Retina (tissue), 1 donor: ENCODE measurements at places on chromosomes 1 and 21.

GRCh38 chr1:172704001-172704400 lies 45.1 kb downstream of the FASLG start:
- no peak for DNase-seq

- DNase-seq, result no peak
These were observed 41.6 kb upstream of the LRIG2 start for GRCh38 chr1:113031171-113031933.

- DNase-seq, result no peak
These were observed 119.3 kb upstream of the CDC42BPA start for GRCh38 chr1:227437495-227438008.

DNA sequence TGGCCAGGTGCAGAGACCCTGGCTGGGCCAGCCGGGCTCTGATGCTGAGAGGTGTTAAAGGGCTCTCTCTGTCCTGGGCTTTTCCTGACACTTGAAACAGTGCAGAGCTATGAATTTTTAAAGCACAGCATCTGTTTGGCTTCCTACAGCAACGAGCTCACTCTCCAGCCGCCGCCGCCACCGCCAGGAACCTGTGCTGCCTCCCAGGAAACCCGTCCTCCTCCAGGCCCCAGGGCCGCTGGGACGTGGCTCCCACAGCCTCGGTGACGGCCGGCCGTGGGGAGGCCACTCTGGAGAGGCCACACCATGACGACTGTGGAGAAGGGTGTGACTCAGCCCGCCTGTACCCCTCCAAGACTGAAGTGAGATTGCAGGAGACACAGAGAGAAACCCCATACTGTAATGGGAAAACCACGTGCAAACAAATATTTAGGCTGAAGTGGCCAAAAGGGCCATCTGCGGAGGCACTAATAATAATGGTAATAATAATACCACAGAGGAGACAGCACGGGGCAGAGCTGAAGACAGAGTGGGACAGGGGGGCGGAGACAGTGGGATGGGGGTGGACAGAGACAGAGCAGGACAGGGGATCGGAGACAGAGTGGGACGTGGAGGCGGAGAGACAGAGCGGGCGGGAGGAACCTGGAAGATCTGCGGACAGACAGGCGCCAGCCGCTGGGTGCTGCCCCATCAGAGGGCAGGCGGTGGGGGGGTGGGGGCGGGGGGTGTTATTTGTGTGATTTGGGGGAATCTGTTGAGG lies 139.2 kb downstream of the CASZ1 start:
- DNase-seq, result no peak

GRCh38 chr1:28642056-28642846 lies 616 bp downstream of the TAF12 start:
- no peak for DNase-seq

GRCh38 chr1:32198237-32199042 lies 2.0 kb upstream of the CCDC28B start:
- peak; percentile 21 for DNase-seq

- no peak for DNase-seq
These were observed 402.2 kb upstream of the RUNX1 start for GRCh38 chr21:35451276-35451675.

- DNase-seq, result no peak
These were observed 8.1 kb upstream of the SRM start for GRCh38 chr1:11067716-11068599.

GRCh38 chr1:11365744-11366387 lies 92.9 kb downstream of the UBIAD1 start:
- no peak for DNase-seq

GRCh38 chr1:204075139-204075521 lies 2.2 kb downstream of the SOX13 start:
- no peak for DNase-seq

DNA sequence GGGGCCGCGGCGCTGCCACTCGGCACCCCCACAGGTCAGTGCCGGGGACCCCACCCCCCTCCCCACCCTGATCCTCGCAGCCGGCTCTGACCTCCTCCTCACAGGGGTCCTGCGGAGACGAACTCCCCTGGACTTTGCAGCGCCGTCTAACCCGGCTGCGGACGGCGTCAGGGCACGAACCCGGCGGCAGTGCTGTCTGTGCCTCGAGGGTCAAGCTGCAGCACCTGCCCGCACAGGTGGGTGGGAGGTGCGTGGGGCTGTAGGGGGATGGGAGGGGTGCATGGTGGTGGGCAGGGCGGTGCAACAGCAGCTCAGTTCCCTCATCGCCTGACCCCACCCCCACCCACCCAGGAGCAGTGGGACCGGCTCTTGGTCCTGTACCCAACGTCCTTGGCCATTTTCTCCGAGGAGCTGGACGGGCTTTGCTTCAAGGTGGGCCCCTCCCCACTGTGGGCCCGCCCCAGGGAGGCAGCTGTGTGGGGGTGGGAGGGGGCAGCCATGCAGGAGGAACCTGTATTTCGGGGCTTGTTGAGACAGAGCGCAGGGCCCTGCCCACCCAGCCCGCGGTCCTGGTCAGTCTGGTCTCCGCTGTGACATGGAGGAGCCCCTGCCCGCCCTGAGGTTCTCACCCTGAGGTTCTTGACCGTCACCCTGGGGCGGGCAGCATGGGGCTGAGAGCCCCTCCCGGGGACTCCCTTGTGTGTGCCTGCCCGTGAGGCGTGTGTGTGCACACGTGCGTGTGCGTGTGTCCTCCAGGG lies 4.9 kb downstream of the PLEKHN1 start:
- DNase-seq, result no peak

- no peak for DNase-seq
These were observed 41.2 kb downstream of the PCP4 start for GRCh38 chr21:39908265-39908923.

DNA sequence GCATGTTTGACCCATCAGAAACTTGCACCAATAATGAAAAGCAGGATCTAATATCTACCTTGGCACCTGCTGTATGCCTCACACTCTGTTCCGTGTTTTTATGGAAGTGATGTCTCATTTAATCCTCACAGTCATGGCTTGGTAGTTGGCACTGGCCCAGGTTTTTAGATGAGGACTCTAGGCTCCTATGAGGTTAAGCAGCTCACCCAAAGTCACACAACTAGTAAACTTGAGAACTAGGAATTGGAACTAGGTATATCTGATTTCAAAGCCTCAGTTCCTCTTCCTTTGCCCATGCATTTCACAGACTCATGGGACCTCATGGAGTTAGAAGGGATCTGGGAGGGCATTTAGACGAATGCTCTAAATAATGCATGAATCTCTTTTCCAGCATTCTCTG lies 21.3 kb upstream of the TARBP1 start:
- DNase-seq, result no peak

GRCh38 chr1:45854724-45855123 lies 51.3 kb downstream of the MAST2 start:
- no peak for DNase-seq

DNA sequence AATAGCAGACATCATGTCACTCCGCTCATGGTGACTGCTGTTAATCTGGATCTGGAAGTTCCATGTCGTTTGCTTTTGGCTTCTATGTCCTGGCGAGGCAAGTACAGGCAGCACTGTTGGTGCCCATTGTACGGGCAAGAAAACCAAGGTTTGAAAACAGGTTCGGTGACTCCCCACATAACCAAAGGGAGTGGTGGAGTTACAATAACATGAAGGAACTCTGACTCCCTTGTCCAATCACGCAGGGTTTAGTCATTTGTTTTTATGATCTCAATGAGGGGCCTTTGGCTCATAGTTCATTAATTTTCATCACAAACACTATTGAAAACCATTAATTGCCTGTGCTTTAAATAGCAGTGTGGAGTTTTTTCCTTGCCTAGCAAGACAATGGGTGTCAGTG lies 82.9 kb upstream of the SSX2IP start:
- DNase-seq, result no peak

- no peak for DNase-seq
These were observed 18.2 kb upstream of the LAMTOR5 start for GRCh38 chr1:110425612-110426152.

GRCh38 chr21:31193761-31194160 lies 150.3 kb downstream of the TIAM1 start:
- no peak for DNase-seq

GRCh38 chr1:221712776-221713431 lies 29.0 kb downstream of the DUSP10 start:
- DNase-seq, result no peak

DNA sequence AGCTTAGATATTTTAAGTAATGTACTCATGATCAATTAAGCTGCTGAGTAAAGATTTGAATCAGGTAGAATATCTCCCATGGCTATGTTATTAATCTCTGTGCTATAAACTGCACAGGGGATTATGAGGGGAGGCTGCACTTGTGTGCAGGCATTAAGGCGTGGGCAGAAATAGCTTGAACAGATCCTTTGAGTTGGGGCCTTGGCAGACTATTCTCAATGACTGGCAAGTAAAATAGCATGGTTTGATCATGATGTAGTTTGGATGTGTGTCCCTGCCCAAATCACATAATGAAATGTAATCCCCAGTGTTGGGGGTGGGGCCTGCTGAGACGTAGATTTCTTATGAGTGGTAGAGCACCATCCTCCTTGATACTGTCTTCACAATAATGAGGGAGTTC lies 220.3 kb downstream of the PLPP3 start:
- DNase-seq, result no peak

GRCh38 chr1:210747890-210748289 lies 386.1 kb downstream of the KCNH1 start:
- DNase-seq, result no peak

- DNase-seq, result peak; percentile 28
These were observed 9.9 kb downstream of the TOR3A start for GRCh38 chr1:179091691-179092165.
